ENCODE measurements at places on chromosomes 7 and 10.
A peak's percentile ranks its signal among the peaks of the same experiment; 100 is the strongest.

- no peak for DNase-seq
Measured at GRCh38 chr7:136266457-136266856, 289.3 kb upstream of the MTPN start.

DNA sequence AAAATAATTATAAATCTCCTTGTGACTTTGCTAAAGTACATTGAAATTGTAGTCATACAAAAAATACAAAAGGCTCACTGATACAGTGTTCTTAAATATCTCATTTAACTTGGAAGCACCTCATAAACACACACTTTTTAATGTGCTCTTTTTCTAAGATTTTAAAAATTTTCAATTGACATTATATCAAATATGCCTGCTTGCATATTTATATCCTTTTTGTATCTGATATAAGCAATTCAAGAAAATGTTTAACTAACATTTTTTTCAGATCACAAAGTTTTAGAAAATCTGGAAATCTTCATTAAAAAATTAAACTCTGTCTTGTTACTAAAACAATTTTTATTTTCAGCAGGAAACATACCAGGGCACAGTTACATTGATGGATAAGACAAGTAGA is 661.5 kb downstream of the REEP3 start:
- no peak for DNase-seq

- no peak for DNase-seq
Measured at GRCh38 chr7:157000741-157001653, 9.5 kb downstream of the MNX1 start.

DNA sequence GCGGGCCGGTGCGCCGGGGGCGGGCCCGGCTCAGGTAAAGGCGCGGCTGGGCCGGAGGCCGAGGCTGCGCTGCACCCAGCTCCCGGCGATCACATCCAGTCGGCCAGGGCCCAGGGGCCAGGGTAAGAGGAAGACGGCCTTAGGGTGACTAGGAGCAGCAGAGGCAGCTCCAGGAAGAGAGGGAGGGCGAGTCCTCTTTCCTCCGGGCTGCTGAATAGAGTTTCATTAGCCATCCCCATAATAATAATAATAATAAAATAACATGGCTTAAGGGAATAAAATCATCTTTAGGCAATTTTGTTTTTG is 44.8 kb upstream of the CDK1 start:
- DNase-seq = peak; percentile 54

- no peak for DNase-seq
Measured at GRCh38 chr10:42593284-42593683, 45.1 kb downstream of the ZNF33B start.

DNA sequence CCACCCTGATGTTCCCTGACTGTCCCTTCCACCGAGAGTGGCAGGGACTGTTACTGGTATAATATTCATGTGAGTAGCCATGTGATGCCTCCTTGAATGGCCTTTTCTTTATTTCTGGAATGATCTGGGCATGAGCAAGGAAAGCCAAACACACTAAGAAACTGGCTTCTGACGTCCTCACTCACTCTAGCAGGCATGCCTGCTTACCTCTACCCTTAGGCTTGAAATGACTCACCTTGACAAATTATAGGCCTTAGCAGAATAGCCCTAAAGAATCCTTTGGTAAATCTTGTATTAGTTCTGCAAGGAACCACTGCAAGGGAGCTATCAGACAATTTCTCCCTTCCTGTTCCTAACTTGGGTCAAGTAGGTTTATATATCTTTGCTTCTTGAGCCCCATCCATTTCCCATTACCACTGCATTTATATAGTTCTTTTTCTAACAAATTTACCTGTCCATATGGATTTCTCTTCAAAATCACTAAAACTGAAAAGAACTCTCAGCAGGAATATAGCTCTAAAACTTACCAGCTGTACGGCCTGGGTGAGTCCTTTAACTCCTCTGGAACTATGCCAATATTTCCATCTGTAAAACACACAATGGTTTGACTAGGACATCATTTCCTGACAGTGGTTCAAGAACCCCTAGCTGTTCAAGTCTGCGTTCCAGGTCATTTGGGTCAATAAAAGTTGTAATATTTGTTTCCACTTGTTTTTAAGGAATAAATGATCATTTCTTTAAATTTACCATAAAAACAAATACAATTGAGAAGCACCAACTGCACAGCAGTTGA is 13.0 kb upstream of the NDUFA5 start:
- no peak for DNase-seq
